ENCODE measurements at places on chromosomes 6 and 20.

DNA sequence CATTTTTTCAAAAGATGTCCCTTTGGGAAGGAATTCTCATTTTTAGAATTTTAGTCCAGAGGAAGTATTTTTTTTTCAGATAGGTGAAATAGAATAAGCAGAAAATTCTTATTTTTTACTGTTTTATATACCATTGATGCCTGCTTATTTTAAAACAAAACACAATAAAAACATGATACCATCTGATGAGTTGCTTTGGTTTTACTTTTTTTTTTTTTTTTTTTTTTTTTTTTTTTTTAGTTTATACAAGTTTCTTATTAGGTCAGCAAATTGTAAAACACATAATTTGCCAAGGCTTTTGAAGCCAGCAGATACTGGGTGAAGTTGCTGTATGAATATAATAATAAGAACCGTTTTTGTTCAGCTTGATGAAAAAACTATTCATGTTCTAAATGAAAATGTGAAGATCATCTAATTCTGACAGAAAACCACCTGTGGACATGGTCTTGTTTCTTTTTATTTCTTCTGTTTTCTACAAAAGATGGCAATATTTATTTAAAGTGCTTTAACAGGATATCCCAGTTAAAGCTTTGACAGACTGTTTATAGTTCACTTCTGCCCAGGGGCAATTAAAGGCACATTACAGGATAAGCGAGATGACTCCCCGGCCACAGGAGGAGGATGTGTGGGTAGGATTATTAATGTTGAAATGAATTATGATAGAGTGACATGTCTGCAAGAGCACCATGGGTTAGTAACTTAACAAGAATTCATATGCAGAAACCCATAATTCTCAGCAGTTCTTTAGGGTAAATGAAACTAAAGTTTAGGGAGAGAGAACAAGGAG lies 31.1 kb downstream of the MYB start:
- DNase-seq = no peak

GRCh38 chr6:53326372-53327016 lies 22.3 kb downstream of the ELOVL5 start:
- DNase-seq = no peak

- DNase-seq = no peak
Observed at GRCh38 chr6:159541296-159541695, 151.7 kb downstream of the SOD2 start.

DNA sequence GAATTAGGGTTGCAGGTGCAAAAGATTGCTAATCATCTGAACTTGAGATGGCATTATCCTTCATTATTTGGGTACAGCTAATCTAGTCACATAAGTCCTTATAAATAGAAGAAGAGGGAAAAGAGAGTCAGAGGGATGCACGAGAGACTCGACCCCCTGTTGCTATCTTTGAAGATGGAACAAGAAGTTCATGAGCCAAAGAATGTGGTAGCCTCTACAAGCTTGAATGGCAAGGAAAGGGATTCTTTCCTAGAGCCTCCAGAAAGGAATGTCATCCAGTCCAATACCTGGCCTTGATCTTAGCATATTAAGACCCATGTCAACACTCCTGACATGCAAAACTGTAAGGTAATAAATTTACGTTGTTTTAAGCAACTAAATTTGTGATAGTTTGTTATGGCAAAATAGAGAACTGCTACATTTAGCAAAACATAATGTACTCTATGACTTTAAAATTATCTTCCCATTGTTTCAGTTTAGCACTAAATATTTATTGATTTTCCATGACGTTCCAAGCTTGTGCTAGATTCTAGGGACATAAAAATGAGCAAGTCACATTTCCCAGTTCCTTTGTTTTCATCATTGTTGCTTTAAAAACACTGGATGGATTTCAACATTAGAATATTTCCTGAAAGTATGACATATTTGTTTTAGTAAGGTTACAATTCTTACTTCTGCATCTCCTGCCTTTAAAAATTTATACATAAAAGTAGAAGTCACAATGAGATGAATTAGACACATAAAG lies 12.7 kb downstream of the MANEA start:
- DNase-seq = no peak

- no peak for DNase-seq
Observed at GRCh38 chr6:85412911-85413430, 36.9 kb upstream of the NT5E start.

All from GF-D8 (cell line).